Neural crest cell (in vitro differentiated cells): ENCODE measurements at places on chromosomes 16 and 17.

- H3K27me3 ChIP-seq: no peaks in the 10 kb centered on the region
- H3K4me3 ChIP-seq: no peak overlapping the region
- H3K36me3 ChIP-seq: no peaks in the 10 kb centered on the region
- no peak for DNase-seq
- H3K4me1 ChIP-seq: peaks cover 29% of the 10 kb centered on the region
These were observed 50.3 kb downstream of the CPPED1 start for GRCh38 chr16:12753203-12754023.

DNA sequence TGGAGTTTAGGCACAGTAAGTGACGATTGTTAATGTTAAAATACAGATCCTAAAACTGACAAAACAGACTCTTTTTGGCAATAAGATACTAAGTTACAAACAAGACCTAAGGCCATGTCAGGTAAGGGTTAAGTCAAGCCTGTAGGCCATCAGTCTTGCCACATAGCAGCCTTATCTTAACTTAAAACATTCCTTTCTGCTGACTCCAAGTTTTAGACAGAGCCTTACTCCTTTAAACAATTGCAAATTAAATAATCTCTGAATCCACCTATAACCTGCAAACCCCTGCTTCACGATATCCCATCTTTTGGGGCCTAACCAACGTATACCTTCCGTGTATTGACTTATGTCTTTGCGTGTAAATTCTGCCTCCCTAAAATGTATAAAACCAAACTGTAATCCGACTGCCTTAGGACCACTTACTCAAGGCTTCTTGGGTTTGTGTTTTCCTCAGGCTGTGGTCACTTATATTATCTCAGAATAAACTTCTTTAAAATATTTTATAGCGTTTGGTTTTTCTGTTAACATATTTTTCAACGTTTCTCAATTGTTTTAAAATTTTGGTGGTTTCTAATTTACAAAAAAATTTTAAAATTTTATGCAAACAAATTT is 64.4 kb downstream of the EFCAB5 start:
- DNase-seq: no peak
- no peaks in the 10 kb centered on the region for H3K4me1 ChIP-seq
- H3K4me3 ChIP-seq: no peak overlapping the region
- H3K27me3 ChIP-seq: no peaks in the 10 kb centered on the region
- H3K36me3 ChIP-seq: no peaks in the 10 kb centered on the region

GRCh38 chr16:10685709-10686108 is 9.0 kb downstream of the TEKT5 start:
- H3K27ac ChIP-seq: no peak overlapping the region
- H3K36me3 ChIP-seq: no peaks in the 10 kb centered on the region
- DNase-seq: no peak
- H3K27me3 ChIP-seq: no peaks in the 10 kb centered on the region
- no peak overlapping the region for H3K4me3 ChIP-seq

DNA sequence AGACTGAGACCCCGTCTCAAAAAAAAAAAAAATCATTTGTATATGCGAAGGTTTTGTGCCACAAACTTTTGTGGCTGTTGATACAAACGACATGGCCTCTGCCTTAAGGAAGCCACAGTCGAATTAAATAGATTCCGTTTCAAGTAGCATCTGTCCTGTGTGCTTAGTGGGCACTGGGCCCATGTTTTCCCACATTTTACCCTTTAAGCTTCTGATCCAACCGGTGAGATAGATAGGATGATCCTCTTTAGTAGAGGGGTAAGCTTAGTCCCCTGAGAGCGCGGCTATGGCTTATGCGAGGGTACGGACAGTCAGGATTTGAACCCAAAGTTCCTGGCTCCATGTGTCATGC is 776 bp upstream of the TMEM219 start:
- no peak for DNase-seq
- H3K36me3 ChIP-seq: no peaks in the 10 kb centered on the region
- peaks cover 25% of the 10 kb centered on the region for H3K4me1 ChIP-seq
- peak overlapping the region; percentile 86 for H3K4me3 ChIP-seq
- no peaks in the 10 kb centered on the region for H3K27me3 ChIP-seq
- H3K27ac ChIP-seq: no peak overlapping the region

GRCh38 chr16:82841108-82841507 is 214.3 kb downstream of the CDH13 start:
- peaks cover 2% of the 10 kb centered on the region for H3K36me3 ChIP-seq
- no peaks in the 10 kb centered on the region for H3K27me3 ChIP-seq
- DNase-seq: no peak
- no peak overlapping the region for H3K27ac ChIP-seq

DNA sequence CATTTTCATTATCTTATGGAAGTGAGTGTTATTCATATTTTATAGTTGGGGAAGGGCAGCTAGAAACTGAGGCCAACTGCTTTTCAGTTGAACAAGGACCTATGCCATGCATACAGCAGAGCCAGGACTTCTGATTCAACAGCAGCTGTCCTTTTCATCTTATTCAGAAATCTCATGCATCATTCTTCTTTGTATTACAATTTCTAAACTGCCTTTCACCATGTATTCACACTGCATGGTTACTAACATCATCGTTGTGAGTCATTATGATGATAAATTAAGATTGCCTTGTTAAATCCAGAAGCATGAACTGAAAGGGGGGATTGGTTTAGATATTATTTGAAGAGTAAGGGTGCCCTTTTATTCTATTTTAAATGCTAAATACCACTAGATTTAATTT is 1470.1 kb upstream of the GOT2 start:
- DNase-seq: no peak
- H3K4me1 ChIP-seq: peaks cover 26% of the 10 kb centered on the region
- H3K27ac ChIP-seq: no peak overlapping the region
- H3K4me3 ChIP-seq: no peak overlapping the region

GRCh38 chr17:27276653-27277156 is 17.2 kb upstream of the WSB1 start:
- peaks cover 8% of the 10 kb centered on the region for H3K4me1 ChIP-seq
- DNase-seq: peak; percentile 44
- H3K36me3 ChIP-seq: no peaks in the 10 kb centered on the region

DNA sequence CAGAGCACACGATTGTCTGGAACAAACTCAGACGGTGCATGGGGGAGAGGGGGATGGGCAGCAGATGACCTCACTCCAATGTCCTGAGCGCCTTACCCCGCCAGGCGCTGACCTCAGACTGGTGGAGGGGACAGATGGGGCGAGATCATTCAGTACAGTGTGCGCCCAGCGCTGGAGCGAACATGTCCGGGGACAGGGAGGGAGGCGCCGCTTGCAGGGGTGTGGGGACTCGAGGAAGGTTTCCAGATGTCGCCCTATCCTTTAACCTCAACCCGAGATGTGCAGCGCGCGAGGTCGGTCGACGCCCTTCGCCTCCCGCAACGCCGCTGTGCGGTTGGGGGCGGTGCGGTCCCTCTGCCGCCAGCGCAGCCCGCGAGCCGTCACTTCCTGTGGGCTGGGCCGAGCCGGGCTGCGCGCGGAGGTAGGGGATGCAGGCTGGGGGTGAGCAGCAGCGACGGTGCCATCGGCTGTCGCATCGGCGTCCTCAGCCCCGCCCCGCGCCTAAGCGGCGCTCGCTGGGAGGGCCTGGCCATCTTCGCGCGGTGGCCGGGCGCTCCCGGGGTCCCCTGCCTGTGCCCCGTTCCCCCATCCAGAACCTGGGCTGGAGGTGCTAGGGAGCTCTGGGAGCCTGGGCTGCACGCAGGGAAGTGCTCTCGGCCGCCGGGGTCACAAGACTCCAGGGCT is 5.3 kb upstream of the CDR2L start:
- H3K27me3 ChIP-seq: peaks cover 3% of the 10 kb centered on the region
- peak overlapping the region; percentile 99 for H3K27ac ChIP-seq
- H3K4me1 ChIP-seq: peaks cover 8% of the 10 kb centered on the region
- no peaks in the 10 kb centered on the region for H3K36me3 ChIP-seq
- DNase-seq: peak; percentile 69

GRCh38 chr17:36687736-36688135 is 86.4 kb downstream of the MRM1 start:
- H3K27me3 ChIP-seq: peaks cover 65% of the 10 kb centered on the region
- no peak for DNase-seq
- H3K36me3 ChIP-seq: no peaks in the 10 kb centered on the region
- H3K27ac ChIP-seq: no peak overlapping the region
- H3K4me3 ChIP-seq: no peak overlapping the region

DNA sequence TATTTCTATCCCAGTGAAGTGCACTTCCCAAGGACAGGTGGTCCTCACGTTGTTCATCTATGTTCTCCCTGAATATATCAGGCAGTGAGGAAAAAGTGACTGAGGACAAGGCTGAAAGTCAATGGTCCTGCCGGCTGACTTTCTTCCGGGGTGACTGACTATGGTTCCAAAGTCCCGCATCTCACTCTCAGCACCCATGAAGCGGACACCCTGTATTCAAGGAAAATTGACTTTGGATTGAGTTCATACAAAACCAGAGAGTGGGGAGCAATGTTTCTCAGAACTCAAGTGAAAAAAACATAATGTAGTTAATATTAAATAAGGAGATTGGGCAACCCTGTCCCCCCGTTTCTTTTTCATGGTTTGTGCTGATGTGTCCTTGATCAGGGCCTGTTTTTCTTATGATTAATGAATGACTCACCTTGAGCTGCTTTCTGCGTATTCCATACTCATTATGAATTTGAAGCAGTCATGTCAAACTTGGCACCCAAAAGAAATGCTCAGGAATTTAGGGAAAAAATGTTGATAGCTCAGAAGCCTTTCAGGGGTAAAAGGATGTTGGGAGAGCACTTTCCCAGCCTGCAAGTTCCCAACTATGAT is 184.0 kb downstream of the CYLD start:
- H3K4me1 ChIP-seq: no peaks in the 10 kb centered on the region
- H3K27me3 ChIP-seq: peaks cover 26% of the 10 kb centered on the region
- DNase-seq: no peak
- H3K27ac ChIP-seq: no peak overlapping the region

DNA sequence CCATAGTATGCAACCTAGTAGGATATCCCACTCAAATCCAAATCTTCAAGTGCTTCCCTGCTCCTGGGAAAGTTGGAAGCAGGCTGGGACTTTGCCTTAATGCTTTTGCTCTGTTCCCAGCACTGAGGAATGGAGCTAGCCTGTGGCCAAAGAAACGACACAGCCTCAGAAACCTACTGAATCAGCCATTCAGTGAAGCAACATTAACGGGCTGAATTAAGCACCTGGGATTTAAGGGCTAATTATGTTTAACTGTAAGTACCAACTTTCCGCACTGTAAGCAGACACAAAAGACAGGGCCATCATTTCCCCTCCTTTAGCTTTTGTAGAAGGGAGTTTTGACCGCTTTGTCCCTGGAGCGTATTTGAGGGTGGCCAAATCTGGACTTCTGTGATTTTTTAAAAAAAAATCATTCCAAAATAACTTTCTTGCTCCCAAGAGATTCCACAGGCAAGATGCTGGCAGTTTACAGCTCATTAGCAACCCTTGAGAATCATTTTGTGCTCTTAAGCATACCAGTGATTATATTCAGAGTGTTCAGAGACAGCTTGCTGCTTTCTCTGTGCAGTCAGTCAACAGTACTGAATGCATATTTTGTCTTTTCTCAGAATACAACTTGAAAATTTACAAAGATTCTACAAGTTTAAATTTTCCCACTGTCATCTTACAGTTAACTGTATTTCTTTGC is 17.6 kb upstream of the NOL11 start:
- no peaks in the 10 kb centered on the region for H3K27me3 ChIP-seq
- no peak overlapping the region for H3K4me3 ChIP-seq
